Foreskin keratinocyte (primary cell): ENCODE measurements at places on chromosomes 2 and 18.

DNA sequence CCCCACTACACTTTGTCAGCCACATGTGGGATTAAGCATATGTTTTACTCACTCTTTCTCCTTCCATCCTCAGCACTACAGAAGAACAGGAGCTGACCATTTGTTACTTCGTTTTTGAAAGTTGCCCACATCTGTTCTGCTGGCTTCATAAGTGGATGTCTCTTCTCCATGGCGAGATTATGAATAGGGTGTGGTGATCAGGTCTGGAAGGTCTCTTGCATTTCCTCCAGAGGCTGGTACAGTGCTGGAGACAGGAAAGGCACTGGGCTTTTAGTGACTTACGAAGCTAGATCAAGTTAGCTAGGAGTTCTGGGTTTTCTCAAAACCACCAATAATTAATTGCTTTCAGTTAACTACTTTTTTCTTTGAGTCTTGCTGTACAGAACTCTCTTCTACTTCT, 136.5 kb downstream of the AQP4 start:
- no peak for DNase-seq

- DNase-seq = no peak
Measured at GRCh38 chr2:127615511-127616166, 30.3 kb upstream of the GPR17 start.

GRCh38 chr2:55011831-55012671, 38.2 kb downstream of the RTN4 start:
- DNase-seq = no peak

DNA sequence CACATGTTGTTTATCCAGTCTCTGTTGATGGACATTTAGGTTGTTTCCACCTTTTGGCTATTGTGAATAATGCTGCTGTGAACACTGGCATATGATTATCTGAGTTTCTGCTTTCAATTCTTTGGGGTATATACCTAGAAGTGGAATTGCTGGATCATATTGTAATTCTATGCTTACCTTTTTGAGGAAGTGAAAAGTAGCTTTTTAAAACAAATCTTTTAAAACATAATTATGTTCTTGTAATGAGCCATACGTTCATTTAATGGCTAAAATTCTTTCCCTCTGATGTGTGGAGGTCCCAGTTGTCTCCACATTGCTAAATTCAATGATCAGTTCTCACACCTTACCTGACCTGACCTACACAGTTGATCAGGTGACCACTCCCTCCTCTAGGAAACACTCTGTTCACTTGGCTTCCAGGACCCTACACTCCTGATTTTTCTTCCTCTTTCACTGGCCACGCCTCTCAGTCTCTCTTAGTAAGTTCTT, 27.8 kb upstream of the SERTAD2 start:
- no peak for DNase-seq

- no peak for DNase-seq
Measured at GRCh38 chr2:1973636-1974035, 229.3 kb upstream of the PXDN start.

DNA sequence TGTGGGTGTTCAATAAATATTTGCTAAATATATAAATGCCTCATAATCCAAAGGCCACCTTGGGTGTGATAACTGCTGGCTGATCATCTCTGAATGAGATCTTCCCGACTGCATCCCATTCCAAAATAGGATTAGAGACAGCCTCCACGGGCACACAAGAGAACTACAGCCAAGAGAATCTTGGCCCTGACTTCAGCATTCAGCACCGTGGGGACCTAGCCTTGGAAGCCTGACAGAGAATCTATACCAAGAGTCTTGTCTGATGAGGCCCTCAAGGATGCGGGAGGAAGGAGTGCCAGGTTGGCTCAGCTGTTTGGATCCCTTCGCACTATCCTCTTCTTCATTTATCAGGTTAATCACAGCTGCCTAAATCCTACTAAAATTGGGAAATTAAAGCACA, 85.8 kb downstream of the RBM43 start:
- DNase-seq = no peak

DNA sequence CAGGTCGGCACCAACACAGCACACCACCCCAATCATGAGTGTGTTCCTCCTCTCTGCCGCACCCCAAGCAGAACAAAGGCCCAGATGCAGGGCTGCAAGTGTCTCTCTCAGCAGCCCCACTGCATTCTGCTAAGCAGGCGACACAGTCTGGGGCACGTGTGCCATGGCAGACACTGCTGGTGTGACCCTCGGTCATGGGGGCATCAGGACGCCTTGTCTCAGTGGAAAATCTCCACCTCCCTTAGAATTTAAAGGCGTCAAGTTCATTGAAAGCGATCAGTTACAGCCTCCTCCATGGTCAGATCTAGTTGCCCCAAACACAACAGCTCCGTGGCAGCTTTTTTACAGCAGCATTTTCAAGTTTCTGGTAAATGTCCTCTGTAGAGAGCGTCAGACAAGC, 57.2 kb downstream of the ADNP2 start:
- no peak for DNase-seq

DNA sequence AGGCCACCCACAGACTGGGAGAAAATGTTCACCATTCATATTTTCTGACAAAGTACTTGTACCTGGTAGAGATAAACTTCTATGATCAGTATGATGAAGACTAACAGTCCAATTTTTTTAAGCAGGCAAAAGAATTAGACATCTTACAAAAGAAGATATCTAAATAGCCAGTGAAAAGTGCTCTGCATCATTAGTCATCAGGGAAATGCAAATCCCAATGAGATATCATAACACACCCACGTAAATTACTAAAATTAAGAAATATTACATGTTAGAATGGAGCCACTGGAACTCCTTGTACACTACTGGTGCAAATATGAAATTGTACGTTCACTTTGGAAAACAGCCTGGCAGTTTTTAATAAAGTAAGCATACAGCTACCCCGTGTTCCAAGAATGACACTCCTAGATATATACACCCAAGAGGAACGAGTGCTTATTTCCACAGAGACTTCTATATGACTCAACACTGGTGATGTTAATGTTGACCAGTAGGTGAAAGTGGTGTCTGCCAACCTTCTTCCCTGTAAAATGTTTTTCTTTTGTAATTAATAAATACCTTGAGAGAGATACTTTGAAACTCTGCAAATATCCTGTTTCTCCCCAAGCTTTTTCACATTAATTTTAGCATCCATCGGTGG, 80.3 kb downstream of the NPAS2 start:
- DNase-seq = no peak

DNA sequence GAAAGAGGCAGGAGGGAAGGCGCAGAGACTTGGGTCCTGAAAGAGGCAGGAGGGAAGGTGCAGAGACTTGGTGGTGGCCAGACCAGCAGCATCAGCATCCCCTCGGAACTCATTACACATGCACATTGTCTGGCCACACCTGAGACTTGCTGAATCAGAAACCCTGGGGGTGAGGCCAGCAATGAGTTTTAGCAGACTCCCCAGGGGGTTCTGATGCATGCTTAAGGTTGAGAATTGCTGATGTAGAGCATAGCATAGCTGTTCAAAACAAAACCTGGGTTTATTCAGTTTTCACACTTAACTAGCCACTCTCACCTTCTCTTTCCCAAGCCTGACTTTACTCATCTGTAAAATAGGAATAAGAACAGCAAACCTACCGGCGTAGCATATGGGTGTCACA, 122.9 kb downstream of the MRO start:
- DNase-seq = no peak

GRCh38 chr2:55590810-55591440, 26.5 kb downstream of the PPP4R3B start:
- DNase-seq = peak; percentile 75

GRCh38 chr2:102425441-102426132, 2.6 kb downstream of the IL18RAP start:
- DNase-seq = no peak
